ENCODE measurements at places on chromosomes 3 and 15.

DNA sequence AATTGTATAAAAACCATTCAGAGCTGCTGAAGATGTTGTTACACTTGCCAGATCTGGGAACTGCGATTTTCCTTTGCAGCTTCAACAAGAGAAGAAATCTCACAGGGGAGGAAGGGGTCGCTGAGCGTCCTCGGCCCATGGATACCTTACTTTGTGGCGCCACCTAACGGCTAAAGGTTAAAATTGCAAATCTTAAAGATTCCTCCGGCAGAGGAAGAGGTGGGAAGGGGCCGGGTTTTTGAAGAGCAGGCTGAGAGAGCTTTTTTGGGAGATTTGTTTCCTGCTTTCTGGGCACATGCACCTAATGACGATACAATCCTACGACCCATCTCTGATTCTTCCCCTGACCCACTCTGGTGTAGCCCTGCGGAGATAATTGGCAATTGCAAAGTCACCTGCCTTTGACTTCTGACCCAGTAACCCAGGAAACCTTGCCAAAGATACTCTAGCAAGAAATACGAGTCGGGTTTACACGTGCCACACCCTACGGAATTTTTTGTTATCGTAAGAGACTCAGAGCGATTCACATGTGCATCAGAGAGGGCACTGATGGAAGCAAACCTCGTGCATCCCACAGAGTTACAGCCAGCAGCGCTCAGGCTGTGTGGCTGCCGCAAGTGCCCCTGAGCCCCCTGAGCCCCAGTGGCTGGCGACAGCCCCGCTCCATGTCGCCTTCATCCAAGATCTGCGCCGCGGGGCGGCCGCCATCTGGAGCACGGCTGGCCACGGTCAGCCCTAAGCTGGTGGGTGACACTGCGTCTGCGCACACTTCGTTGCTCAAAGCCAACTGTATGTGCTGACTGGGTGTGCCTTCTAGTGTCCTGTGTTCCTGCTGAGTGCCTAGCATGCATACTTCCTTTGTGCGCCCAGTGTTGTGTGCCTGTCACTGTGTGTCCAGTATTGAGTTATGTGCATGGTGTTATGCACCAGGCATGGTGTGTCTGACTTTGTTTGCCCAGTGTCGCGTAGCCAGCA, 55.2 kb upstream of the CHRNA7 start:
- peak; percentile 69 for DNase-seq

GRCh38 chr3:30455840-30456239, 150.6 kb upstream of the TGFBR2 start:
- DNase-seq = no peak

GRCh38 chr3:69558912-69559311, 173.0 kb upstream of the FRMD4B start:
- DNase-seq = no peak

DNA sequence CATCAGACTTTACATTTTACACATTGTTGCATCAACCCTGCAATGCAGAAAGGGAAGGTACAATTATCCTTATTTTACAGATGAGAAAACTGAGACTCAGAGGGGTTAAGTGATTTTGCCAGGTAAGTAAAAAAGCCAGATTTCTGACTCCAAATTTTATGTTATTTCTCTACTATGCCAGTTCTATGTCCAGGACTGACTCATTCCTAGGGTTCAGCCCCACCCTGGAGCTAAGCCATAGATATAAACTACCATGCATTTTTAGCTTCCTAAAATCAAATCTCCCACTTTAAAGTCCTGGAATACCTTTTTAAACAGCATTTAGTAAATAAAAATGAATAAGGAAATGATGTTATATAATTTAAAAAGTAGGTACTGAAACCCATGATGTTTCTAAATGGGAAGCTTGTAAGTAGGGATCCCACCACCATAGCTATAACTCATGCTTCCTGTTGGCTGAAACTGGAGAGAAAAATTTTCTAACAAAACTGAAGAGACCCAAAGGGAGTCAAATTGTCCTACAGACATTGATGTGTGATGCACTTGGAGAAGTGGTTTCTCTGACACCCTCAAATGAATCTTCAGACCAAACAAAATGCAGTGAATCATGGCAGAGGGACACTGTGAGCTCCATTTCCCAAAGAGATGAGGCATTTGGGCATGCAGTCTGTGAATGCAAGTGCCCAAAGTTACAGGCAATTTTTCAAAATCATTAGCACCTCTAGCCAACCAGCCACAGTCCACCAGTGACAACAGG, 301.7 kb upstream of the UMPS start:
- DNase-seq = no peak

DNA sequence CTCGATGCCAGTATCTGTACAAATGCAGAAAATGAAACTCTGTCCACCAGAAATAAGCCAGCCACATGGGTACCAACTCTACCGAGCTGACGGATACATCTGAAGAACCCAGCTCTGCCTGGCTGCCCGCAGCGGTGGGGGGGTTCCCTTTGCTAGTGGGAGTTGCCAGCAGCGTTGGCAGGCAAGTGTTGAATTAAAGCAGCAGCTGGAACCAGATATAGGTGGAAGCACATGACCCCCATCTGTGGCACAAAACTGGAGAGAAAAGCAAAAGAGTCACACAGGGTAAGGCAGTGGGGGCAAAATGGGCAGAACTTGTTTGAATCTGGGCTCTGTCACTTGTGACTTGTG, 17.9 kb downstream of the CRYGS start:
- no peak for DNase-seq

GRCh38 chr3:45677033-45677446, 12.2 kb upstream of the SACM1L start:
- no peak for DNase-seq

DNA sequence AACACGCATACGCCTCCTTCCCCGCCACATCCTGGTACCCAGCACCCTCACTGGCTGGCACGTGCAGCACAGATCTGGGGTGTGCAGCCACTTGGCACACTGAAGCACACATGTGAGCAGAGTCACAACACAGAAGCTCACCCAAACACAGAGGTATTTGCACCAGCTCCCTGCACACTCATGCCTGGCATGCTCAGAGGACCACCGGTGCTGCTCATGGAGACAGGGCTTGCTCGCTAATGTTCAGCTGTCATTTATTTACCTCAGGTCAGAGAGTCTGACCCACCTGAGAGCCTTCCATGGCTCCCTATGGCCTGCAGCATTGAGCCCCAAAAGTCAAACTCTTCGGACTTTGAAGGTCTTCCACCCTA, 70.4 kb downstream of the ADAMTS7 start:
- DNase-seq = no peak

DNA sequence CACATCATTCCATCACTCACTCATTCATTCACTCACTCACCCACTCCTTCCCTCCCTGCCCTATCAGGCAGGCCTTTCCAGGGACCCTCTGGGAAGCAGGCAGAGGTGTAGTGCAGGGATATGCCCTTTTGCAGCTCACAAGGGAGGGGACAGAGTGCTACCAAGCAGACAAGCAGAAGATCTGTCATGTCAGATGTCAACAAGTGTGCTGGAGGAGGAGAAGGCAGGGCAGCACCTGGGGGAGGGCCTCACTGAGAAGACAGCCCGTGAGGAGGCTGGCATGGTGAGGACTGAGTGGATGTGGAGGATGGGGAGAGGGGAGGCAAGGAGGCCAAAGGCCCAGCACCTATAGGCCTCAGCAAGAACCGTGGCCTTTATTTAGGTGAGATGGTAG, 15.3 kb downstream of the ABTB1 start:
- DNase-seq = no peak

GRCh38 chr15:49875392-49875791, 243.6 kb downstream of the ATP8B4 start:
- DNase-seq = no peak

DNA sequence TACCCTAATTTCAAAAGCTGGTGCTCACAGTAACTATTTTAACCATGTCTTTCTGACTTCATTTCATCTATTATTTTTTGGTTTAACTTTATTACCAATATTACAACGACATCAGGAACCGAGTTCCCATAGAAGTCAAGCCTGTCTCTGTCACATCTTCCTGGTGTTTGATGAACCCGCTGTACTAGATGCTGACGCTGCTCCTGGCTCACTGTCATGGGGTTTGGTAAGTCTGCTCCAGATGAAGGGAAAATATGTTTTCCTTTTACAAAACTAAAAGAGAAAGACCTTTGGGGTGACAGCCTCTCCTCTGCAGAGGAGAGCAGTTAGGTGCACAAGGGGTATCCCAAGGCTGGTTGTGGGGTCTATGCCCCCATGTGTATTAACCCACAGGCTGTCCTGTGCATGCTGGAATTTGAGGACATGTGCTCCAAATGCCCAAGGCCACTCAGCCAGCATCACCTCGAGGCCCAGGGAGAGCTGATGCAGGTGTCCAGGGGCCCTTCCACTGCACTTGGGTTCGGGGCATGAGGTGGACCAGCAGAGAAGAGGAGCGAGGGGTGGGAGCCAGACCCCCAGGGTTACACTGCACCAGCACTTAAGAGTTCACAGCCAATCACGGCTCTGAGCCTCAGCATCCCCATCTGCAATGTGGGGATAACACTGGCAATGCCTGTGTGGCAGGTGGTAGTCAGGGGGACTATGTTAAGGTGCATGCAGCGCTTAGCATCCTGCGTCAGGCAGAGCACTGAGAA, 62.2 kb downstream of the ATP10A start:
- DNase-seq = no peak

DNA sequence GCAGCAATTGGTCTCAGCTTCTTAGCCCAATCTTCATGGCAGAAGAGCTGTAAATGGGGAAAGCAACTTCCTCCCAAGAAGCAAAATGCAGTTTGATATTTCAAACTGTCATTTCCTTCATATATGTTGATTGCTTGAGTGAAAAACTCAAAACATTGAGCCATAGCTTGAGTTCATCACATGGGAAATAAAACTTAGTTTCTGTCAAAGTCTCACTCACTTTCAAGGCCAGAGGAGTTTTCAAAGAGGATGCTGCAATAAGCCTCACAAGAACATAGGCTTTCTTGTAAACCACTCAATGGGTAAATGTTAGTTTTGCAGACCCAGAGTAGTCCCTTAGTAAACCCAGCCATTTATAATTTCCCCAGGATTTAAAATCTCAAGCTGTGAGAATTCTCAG, 29.1 kb upstream of the SUCLG2 start:
- DNase-seq = no peak

- DNase-seq = no peak
Observed at GRCh38 chr3:170085396-170085795, 47.6 kb downstream of the GPR160 start.

DNA sequence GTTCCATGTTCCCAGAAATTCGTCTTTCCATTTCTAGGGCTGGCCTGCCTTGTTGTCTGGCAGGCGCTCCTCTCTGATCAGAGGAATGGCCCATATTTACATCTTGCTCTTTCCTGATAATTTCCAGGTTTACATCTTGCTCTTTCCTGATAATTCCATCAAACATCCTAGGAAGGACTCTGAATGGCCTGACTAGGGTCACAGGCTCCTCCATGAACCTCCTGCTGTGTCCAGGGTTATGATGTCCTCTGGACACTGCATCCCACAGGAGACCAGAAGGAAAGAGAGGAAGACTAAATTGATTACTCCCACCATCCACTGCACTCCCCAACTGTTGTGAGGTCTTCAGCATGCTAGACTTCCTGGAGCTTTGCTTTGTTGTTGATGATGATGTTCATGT, 75.4 kb downstream of the CLSTN2 start:
- no peak for DNase-seq

GRCh38 chr3:20186600-20187004, 596 bp upstream of the SGO1 start:
- DNase-seq = no peak

DNA sequence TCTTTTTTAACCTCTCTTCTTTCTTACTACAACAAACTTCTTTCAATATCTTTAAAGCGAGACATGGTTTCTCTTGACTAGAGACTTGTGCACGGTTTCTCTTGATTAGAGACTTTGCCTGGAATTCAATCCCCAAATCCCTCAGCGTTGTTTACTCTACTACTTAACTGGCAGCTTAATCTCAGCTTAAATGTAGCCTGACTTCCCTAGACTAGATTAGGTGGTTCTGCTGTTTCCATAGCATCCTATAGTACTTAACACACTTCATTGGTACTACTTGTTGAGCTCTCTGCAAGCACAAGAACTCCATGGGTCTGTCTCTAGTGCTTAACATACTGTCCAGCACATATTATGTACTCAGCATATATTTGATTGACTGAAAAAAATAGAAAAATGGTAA, 168.2 kb upstream of the GPR149 start:
- no peak for DNase-seq

GRCh38 chr3:108178676-108179075, 43.5 kb downstream of the IFT57 start:
- DNase-seq = no peak

DNA sequence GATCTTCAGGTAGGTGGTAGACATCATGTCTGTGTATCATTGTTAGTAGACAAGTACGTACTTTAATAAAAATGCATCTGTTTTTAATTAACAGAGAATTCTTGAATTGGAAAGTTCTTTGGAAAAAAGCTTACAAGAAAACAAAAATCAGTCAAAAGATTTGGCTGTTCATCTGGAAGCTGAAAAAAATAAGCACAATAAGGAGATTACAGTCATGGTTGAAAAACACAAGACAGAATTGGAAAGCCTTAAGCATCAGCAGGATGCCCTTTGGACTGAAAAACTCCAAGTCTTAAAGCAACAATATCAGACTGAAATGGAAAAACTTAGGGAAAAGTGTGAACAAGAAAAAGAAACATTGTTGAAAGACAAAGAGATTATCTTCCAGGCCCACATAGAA, 149.1 kb upstream of the LRRFIP2 start:
- no peak for DNase-seq

- DNase-seq = peak; percentile 37
Observed at GRCh38 chr3:64319391-64319790, 94.1 kb upstream of the PRICKLE2 start.

DNA sequence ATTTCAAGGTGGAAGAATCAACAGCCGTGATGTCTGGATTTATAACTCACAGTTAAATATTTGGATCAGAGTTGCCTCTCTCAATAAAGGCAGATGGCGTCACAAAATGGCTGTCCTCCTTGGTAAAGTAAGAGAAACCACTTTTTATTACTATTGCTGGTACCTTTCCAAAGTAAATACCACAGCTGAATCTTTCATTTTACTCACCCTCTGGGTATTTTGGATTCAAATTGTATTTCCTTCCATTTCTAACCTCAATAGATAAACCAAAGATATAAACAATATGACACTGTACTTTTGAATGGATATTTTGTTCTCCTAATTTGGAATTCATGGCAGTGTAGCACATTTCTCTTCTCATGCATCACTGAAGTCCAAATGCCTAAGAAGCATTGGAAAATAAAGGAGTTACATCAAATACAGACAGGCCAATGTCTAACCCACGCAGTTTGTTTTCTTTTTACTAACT, 29.5 kb downstream of the KLHL24 start:
- no peak for DNase-seq

- DNase-seq = no peak
Observed at GRCh38 chr3:116984301-116984700, 274.7 kb downstream of the TUSC7 start.

DNA sequence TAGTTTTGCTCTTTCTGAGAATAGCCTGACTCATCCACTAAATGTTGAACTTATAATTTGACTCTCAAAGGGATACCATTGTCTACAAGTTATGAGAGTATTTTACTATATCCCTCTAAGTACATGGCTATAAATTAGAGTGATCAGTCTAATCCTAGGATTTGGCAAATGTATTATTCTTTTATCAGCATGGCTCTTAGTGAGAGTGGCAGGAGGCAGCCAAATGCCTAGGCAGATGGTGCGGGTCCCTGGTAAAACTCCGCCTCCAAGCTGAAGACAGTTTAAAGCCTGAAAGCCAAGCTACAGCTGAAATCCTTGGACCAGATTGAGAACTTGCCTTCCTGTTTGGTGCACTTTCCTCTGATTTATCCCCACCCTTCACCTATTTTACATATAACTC, 631.8 kb downstream of the SQOR start:
- no peak for DNase-seq
